NCI-H446 (cell line): ENCODE measurements at places on chromosomes 7 and 10.

DNA sequence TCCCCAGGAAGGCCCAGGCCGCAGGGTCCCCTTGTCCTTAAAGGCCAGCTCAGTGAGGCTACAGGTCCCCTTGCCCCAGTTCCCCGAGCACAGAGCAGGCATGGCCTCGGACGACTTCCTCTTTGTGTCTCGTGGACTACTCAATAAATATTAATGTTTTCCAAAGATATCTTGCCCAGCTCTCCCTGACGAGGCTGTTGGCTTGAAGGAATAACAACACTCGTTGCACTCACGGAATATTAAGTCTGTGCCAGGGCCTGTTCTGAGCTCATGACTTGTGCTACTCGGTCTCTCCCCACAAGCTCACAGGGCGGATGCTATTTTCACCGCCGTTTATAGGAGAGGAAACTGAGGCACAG lies 68.2 kb downstream of the CUX1 start:
- DNase-seq: no peak

- DNase-seq: no peak
These were observed 13.9 kb downstream of the GRB10 start for GRCh38 chr7:50768485-50769474.

DNA sequence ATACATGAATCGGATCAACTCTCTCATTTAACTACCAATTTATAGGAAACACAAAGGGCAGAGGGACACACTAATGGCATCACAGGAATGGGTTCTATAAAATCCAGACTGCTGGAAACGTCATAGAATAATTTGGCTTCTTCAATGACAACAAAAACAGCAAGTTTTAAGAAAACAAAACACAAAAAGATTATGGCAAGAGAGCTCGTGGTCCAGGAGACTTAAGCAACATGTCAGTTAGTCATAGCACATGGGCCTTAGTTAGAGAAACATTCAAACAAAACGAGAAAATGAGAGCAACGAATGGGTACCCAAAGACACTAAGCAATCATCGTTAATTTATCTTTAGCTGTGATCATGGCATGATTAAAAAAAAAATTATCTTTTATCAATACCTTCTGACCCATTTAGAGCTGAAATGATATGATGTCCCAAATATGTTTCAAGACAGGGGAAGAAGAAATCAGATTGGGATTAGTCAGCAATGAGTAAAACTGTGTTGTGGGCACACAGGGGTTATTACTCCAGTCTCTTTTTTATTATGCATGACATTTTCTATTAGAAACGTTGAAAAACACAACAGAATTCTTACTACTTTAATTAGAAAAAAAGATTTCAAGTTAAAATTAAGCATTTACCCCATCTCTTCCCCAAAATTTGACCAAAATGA lies 28.3 kb downstream of the NCAPG2 start:
- DNase-seq: no peak

DNA sequence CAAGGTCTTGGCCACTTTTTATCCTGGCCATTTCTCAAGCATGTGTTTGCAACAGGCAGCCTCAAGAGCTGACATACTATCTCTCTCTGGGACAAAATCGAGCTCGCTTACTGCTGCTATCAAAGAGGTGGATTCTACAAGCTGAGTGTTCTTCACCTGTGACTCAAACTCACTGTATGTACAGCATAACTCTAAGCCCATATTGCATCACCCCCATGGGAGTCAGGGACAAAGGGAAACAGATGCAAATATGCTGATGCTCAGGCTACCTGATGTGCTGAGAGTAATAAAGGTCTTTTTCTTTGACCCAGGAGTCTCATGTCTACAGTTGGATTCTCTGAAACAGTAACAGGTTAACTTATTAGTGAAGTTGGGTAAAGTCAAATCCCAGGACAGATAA lies 45.2 kb downstream of the PCLO start:
- DNase-seq: no peak

GRCh38 chr10:77613476-77614130 lies 24.0 kb downstream of the KCNMA1 start:
- DNase-seq: no peak

- DNase-seq: no peak
These were observed 21.6 kb upstream of the OTUD1 start for GRCh38 chr10:23417254-23417653.

DNA sequence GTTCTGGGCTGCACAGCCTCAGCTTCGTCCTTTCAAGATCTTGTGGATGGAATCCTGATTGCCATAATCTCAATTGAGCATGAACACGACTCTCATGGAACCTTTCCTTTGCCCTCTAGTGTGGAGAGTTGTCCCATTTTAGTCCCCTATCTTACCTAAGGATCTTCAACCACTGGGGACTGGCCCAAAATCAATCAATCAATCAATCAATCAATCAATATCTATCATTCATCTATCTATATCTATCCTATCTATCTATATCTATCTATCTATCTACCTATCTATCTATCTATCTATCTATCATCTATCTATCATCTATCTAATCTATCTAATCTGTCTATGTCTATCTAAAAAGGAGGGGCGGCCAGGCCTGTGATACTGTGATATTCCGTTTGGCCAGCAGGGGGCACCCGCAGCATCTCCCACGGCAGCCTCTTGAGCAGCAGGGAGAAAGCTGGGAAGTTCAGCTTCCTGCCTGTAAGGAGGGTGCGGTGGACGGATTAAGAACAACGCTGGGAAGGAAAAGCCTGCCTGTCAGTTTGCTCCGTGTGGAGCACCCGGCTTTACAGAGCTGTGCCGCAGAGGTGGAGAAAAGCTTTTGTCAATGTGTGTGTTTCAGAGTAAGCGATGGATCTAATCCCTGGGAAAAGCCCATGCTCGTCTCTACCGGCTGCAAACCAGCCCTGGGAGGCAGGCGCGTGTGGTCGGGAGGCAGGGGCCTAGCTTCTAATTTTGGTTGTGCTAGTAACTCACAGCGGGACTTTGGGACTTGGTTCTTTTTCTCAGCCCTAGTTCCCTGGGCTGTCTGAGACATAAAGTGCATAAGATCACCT lies 124.9 kb downstream of the SH2D4B start:
- DNase-seq: peak; percentile 44

DNA sequence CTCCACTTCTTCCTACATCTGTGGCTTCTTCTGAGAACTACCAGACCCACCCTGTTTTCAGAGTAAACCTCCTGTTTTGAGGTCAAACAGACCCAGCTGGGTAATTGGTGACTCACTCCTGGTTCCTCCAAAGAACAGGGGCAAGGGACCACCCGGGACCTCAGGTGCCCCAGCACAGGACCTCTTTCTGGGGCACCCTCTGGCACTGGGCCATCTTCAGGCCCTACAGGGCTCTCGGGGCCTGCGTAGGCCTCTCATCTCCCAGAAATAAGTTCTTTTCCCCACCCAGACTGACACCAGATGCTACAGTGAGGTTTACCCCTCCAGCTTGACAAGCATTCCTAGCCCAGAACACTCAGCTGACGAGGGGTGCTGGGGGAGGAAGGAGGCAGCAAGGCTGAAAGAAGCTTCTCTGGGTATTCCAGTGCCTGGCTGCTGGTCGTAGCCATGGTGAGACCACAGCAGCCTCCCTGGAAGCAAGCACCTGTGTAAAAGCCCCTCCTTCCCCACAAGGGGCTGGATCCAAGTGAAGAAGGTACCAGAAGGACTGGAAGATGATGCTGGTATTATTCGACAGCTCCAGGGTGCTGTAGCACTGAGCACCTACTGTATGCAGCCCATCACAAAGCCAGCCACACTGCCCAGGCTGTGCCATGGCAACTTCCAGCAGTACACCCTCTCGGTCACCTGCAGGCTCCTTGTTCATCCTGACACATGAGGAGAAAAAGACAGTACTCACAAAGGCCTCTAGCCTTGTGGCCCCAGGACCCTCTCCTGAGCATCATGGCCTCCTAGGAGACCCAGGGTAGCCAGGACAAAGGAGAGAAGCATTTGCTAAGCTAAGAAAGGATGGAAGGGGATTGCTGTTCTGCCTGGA lies 47.4 kb downstream of the ALOX5 start:
- peak; percentile 19 for DNase-seq

GRCh38 chr7:49333180-49333881 lies 409.0 kb downstream of the CDC14C start:
- no peak for DNase-seq

GRCh38 chr7:131945957-131946544 lies 389.6 kb upstream of the PODXL start:
- no peak for DNase-seq

DNA sequence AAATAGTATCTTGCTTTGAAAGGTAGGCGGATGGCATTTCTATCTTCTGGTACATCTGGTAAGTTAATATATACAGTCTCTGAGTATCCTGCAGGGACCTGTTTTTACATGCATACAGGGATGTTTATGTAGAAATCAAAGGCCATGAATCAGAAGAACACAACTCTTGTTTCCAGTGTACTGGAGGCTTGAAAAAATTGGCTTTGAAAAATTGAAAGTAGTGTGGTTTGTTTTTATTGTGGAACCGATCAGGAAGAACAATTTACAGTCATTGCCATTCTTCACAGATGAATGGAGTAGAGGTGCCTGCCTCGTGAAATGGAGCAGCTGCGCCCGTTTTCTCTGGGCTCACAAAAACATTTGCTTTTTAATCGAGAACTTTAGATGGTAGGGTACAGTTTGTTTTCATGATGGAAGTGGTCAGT lies 54.0 kb upstream of the RPA3 start:
- no peak for DNase-seq

GRCh38 chr10:77533887-77534278 lies 103.7 kb downstream of the KCNMA1 start:
- DNase-seq: no peak

- no peak for DNase-seq
These were observed 875.5 kb downstream of the NRG3 start for GRCh38 chr10:82750538-82750937.

GRCh38 chr10:78148961-78149612 lies 115.4 kb downstream of the RPS24 start:
- DNase-seq: no peak

DNA sequence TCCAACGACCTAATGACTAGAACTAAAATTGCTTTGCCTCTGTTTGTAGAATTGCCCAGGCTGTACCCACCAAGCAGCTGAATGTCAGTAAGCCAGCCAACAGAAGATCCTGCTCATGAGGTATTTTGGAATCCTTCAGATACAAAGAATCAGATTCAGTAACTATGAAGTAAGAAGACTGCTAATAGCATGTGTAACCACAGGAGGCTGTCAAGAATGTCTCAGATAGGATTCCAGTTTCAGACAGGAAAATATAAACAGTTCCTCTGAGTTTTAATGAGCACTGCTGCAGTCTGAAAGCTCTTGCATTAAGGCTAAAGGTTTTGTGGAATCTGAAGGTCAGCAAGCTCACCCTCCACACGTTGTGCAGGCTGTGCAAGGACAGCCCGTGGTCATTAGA lies 112.6 kb upstream of the ADAM12 start:
- no peak for DNase-seq

DNA sequence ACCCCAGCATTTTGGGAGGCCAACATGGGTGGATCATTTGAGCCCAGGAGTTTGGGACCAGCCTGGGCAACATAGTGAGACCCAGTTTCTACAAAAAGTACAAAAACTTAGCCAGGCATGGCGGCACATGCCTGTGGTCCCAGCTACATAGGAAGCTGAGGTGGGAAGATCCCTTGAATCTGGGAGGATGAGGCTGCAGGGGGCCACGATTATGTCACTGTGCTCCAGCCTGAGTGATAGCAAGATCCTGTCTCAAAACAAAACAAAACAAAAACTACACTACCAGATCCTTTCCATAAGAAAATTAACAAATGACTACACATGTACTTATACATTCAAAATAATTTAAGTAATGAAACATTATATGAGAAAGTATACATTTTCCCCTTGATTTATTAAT lies 116.4 kb upstream of the KLF6 start:
- no peak for DNase-seq

DNA sequence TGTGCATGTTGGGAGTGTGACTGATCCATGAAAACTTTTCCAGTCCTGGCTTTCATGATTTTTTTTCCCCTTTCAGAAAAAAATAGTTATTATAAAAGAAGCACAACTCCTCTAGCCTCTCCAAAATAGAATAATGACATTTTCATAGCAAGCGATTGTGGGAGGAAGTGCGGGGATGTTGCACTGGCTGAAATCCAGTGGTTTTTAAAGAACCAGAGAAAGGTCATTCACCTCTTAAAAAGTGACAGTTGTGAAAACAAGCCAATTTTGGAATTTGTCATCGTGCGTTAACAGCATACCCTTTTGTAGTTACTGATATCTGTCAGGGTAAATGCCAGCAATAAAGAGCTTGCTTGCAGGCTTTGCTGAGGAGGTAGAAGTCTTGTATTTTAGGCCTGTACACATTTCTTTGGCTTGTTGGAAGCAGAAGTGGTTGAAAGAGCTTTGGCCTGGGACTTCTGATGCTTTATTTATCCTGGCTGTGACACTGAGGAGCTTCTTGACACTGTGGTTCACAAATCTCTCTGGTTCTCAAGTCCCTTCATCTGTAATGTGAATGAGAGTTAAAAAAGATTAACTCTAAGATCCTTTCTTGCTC lies 545.9 kb downstream of the REEP3 start:
- DNase-seq: no peak

- DNase-seq: no peak
These were observed 4.8 kb downstream of the FSCN3 start for GRCh38 chr7:127598318-127598717.

DNA sequence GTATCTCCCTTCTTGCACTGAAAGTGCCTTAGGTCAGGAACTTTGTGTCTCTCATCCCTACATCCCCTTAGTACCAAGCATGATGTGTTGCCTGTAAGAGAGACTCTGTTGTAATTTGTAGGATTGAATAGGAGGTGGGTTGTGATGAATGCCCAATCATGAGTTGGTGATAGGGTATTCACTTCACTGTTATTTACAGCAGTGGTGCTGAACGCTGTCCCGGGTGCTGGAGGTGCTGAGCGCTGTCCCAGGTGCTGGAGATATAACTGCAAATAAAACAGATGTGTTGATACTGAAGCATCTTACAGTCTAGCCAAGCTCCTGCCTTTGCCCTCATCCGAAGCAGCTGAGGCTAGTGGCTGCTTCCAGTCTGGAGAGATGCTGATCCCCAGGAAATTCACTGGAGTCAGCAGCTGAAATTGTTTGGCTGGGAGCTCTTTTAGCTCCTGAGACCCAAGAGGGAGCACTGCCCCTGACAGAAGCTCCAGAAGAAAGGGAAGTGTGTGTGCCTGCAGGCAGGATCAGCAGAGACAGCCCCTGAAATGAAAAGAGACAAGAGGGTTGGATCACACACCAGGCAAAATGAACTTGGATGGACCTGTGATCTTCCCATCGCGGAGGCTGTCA lies 183.4 kb downstream of the SORCS3 start:
- no peak for DNase-seq

- peak; percentile 17 for DNase-seq
These were observed 43.6 kb downstream of the PIP4K2A start for GRCh38 chr10:22670788-22671187.

- DNase-seq: no peak
These were observed 521.7 kb downstream of the ADRA2A start for GRCh38 chr10:111598433-111599059.

DNA sequence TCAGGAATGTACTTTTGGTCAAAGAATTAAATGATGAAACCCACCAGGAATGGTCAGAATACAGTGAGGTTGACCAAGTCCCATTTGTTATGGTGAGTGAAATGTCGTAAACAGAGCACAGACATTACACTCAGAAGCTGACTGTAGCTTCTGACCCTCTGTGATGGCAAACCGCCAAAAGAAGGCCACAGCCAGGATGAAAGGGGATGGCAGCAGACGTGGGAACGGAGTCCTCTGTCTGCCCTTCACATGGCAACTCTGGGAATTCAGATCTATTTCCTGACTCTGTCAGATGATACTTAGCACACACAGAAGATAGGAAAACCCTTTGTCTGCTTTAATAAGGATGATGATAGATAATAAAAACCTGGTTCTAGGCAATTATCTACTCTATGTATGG lies 757.1 kb downstream of the SORCS3 start:
- no peak for DNase-seq
